Activated CD8-positive, alpha-beta memory T cell treated with anti-CD3 and anti-CD28 coated beads for 1 hour (primary cell): ENCODE measurements at places on chromosomes 7 and 10.

GRCh38 chr10:122188706-122189105, 82.4 kb upstream of the BTBD16 start:
- no peak for DNase-seq

- DNase-seq: no peak
These were observed 19.6 kb downstream of the R3HCC1L start for GRCh38 chr10:98154076-98154475.

DNA sequence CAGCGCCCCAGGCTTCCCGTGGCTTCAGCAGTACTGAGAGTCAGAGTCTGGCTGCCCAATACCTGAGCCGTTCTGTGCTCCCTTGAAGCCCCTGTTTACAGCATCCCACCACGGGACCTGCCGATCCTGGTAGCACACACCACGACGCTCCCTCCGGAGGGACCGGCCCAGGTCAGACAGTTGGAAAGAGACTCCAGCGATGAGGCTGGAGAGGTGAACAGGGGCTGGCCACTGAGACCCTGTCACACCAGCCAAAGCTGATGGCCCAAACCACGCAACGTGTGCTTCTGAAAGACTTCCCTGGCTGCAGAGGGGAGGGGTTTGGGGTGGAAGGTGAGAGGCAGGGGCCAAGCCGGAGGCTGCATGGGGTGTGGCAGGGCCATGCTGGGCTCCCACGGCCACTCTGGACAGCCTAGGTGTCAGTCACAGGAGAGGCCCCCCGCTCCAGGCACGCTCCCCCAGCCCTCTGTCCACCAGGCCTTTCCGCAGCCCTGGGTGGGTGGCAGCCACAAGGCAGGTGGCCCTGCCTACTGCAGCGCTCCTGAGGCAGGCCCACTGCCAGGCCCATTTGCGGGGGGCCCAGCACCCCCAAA, 140.2 kb upstream of the CHST15 start:
- no peak for DNase-seq

GRCh38 chr10:48589266-48589665, 15.6 kb downstream of the ARHGAP22 start:
- no peak for DNase-seq

GRCh38 chr7:99001482-99002147, 123.3 kb downstream of the TRRAP start:
- no peak for DNase-seq

GRCh38 chr10:76504823-76505222, 1073.4 kb downstream of the LRMDA start:
- no peak for DNase-seq

DNA sequence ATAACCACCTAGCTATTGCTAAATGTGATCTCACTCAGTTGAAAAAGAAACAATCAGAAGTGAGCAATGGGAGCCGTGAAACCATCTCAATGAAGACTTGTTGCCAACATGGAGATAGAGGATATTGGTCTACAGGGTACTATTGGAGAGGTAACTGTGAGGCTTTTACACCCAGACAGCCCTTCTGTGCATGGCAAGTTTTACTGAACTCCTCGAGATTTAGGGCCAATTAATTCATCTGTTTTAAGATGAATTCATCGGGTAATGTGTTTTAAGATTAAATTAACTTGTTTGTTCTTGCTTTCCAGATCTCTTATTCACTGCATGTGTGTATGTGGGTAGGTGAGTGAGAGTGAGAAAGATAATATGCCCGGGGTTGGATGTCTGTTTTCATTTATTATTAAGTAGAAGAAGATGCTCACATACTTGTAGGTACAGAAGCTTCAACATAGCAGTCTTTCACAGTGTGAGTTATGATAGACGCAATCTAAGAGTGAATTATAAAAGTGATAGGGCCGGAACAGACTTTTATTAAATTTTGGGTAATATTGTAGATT, 323.8 kb downstream of the EXOC4 start:
- no peak for DNase-seq

DNA sequence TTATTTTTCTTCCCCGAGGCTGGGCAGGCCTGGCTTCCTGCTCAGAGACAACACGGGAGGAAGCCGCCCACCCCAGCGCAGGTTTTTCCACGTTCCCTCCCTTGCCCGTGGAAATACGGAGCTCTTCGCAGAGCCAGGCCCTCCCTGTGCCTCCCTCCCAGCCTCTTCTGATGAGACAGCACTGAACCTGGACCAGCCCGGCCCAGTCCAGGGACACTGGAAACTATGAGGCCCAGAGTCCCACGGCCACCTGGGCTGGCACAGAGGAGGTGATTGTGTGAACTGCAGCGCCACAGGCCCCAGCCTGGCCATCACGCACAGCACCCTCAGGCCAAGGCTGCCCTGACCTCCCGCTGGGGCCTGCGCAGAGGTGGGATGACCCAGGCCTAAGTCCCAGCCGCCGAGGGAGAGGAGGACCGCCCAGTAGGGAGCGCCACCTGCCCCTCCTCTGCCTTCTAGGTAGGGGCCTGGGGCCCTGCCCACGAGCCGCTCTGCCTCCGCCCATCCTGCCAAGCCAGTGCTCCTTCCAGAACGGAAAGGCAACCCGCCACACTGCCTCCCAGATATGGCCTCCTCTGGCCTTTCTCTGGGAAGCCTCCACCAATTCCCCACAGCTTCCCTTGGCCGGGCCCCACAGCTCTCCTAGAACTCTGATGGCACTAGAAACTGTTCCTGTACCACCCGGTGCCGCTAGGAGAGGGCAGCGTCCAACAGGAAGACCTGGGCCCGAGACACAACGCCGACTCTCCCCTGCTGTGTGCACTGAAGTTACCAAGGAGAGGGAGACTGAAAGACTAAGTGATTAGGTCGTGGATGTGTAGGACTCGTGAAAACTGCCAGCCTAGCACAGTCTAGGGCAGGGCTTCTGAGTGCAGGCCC, 57.2 kb downstream of the PROSER2 start:
- DNase-seq: no peak

DNA sequence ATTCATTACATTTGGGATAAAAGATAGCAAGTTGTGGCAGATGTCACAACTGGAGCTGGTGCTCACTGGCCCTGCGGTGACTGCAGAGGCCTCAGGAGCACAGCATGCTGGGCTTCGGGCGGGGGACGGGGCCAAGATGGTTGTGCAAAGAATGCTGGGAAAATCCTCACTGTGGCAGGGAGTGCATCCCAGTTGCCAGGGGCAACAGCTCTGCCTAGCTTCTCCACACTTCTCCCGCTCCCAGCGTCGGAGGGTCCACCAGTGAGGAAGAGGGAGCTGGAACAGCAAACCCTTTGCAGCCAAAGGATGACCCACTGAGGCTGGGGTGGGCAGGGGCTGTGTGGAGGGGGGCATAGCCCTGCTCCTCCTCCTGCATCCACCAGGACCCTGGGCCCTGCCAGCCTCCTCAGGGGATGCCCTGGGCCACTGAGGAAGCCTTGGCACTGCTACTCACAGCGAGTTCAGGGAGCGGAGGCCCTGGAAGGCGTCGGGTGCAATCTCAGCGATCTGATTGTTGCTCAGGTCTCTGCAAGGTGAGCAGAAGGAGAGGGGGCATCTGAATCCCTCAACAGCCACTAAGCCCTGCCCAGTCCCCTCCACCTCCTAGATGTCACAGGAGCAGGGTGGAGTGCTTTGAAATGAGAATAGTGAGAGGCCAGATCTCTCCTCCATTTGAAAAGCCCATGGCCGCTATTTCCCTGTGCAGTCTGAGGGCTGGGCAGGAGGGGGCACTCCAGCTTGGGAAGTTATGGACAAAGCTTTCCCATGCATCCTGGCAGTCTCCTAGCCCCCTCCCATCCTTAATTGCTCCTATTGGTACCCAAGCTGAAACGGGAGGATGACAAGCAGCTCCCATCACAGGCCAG, 126.5 kb downstream of the SLIT1 start:
- no peak for DNase-seq

GRCh38 chr10:3889961-3890522, 105.0 kb upstream of the KLF6 start:
- no peak for DNase-seq

DNA sequence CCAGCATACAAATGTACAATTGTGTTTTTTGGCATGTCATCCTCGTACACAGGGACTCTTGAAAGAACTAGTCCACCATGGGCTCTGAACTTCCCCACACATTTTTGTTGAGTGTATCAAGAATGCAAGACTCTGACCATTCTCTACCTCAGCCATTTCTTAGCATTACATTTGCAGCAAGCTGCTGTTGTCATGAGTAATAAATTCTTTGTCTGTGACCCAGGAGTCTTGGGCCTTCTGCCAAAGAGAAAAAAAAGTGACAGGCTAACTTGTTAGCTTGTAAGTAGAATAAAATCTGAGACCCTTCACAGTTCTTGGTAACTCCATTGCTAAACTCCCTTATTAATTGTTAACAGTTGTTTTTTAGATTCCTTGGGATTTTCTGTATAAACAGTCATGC, 542.3 kb upstream of the MBL2 start:
- no peak for DNase-seq

- no peak for DNase-seq
These were observed 14.8 kb downstream of the NPS start for GRCh38 chr10:127563718-127564553.

DNA sequence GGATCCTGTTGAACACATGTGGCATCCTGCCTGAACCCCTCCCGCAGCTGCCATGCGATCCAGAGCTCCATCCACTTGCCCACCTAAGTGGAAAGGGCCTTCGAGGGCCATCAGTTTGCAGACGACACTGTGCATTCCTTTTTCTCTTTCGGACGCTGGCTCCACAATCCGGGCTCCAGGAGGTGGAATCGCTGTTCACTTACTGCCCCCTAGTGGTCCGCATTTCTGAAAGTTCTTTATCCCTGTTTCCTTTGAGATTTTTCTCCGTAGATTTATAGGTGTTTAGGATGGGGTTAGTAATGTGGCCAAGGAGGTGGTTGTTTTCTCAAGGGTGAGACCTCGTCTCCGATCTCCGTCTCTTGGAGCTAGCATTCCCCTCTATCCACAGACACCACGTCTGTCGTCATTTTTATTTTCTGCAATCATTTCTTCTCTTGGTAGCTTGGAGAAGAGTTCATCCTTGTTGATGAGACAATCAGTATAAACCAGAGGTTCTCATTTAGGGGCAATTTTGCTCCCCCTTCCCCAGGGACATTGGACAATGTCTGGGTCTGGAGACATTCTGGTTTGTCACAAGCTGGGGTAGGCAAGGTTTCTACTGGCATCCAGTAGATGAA, 204.6 kb downstream of the ARHGAP21 start:
- DNase-seq: no peak

GRCh38 chr10:67308912-67309311, 383.1 kb downstream of the LRRTM3 start:
- no peak for DNase-seq

GRCh38 chr7:41711283-41712064, 8.6 kb upstream of the INHBA start:
- no peak for DNase-seq

DNA sequence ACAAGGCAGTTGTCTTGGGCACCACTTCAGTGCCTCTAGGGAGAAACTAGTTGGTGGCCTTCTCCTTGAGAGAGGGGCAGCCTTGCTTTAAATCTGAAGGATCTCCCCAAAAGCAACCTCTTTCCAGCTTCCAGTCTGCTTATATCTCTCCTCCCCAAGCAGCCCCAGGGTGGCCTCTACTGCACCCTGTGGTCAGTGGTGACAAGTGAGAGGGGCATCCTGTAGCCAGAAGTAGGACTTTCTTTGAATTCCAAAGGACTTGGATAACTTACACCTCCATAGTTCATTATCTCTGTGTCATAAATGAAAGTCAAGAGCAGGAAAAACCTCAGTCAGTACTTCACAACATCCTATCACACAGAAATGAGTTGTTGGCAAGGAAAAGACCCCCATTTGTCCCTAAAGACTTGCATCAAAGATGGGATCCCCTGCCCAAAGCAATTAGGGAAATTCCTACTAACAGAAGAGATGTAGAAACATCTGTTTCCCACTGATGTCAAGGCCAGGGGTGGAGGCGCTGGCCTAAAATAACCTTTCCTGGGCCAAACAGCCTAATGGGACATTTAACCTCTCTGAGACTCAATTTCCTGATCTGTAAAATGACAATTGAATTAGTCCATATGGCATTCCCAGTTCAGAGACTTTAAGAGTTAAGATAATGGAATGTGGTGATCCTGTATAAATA, 44.0 kb upstream of the ANKRD1 start:
- DNase-seq: no peak

DNA sequence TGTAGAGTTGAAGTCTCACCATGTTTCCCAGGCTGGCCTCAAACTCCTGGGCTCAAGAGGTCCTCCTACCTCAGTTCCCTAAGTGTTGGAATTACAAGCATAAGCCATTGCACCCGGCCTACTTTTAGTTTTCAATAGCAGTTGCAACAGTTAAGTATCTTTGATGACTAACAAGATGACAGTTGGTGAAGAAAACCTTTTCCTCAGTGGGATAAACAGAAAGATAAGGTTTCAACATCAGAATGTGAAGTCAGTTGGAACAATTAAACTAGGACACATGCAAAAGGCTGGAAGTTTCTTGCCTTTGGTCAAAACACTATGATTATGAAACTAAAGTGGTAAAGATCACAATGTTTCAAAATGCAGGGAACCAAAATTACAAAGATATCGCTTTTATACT, 169.2 kb downstream of the ZNF438 start:
- no peak for DNase-seq

GRCh38 chr7:155530601-155531000, 15.8 kb downstream of the CNPY1 start:
- no peak for DNase-seq

DNA sequence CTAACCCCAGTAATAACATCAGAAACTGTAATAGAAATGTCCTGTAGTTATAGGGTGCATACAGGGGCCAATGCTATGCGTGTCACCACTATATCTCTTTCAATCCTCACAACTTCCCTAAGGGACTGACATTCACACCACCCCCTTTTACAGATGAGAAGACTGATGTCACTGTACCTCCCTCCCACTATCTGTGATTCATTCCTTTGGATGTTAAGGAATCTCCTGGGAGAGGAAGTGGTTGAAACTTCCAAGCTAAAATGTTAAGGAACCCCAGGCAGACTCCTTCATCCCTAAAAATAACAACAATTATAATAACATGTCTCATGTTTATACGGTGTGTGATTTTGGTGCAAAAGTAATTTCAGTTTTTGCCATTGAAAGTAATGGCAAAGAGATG, 5.4 kb downstream of the COL13A1 start:
- DNase-seq: no peak

DNA sequence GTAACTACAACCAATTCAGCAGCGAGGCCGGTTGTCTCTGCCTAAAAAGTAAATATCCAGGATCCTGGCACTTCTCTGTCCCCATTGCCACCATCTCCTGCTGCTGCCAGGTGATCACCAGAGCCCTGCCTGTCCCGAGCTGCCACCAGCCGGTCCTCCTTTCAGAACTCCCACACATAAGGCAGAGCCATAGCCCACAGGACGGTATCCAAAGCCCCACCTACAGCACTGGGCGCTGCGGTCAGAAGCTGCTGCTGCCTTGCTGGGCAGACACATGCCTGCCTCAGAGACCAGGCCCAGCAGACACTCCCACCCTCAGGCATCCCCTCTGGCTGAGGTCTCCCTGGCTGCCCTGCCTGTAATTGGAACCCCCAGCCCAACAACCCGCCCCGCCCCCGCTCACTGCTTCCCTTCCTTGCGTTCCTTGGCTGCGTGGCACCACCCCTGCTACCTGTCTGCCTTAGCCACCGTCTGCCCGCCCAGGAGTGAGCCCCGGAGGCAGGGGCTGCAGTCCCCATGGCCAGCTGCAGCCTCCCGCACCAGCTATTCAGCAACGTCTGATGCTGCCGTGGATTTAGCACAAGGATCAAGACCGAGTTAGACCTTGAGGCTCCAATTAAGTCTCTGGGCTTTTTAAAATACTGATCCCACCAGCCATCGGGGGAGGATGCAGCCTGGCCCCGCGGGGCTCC, 100.7 kb downstream of the CYTH3 start:
- DNase-seq: no peak

- DNase-seq: no peak
These were observed 3.7 kb upstream of the SP8 start for GRCh38 chr7:20790375-20790774.
